ENCODE measurements at places on chromosomes 2 and 18.

DNA sequence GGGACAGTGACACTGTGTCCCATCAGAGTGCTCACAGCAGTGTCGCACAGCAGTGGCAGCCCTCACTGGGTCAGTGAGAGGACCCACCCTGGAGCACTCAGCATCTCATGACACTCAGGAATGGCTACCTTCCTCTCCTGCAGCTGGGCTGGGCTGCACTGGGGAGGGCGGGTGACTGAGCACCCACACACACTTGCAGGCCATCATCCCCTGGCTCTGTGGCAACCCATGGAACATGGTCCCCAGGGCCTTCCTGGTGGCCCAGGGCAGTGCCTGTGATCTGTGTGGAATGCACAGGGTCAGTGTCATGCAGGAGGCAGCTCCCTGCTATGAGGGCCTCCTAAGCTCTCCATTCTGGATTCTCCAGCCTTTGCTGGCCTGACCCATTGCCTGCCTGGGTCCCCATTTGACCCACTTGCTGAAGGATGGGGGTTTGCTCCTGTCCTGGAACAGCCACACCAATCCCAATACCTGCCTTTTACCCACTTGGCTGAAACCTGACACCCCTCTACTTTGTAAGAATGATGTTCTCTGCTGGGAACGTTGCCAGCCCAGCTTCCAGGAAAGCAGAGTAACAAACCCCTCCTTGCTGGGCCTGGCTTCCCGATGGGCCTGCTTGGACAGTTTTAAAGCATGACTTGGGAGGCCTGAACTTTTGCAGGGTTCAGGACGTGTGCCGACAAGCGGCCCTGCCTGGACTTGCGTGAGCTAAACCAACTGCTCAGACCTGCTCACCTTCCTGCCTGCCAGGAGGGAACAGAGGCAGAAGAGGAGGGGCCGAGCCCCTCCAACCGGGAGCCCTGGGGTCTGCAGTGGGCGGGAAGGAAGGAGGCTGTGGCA lies 13.7 kb downstream of the HS6ST1 start:
- DNase-seq: peak; percentile 75

DNA sequence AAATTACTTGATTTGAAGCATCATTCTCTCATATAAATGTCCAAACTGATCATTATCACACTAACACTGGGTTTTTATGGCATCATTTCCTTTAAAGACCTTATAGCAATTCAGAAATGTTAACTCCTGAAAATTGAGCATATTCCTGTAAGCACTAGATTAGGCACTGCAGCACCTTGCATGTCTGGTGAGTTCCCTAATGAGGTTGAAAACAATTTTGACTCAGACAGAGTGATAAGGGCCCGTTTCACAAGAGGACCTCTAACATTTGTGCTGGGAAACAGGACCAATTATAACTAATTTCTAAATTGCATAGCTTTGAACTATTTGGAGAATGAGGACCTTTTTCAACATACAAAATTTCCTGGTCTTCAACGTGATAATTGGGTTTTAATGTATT lies 69.9 kb downstream of the OSBPL6 start:
- DNase-seq: no peak

- peak; percentile 56 for DNase-seq
Measured at GRCh38 chr2:10514743-10515142, 66.6 kb upstream of the ODC1 start.

DNA sequence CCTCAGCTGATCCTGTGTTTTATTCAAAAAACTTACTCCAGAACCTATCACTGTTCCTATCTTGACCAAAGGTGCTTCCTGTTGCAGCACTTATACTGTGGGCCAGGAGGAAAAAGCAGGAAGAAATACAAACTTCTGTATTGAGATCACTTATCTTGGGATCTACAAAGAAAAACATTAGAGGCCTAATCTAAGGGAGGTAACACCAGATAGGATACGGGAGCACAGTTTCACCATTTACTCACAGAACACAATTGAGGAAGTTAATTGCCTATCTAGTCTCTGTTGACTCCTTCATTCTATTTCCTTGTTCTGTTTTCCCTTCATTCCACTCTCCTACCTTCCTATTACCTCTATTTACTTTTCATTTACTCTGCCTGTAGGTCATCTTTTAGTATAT lies 287.2 kb upstream of the LINC00305 start:
- no peak for DNase-seq

DNA sequence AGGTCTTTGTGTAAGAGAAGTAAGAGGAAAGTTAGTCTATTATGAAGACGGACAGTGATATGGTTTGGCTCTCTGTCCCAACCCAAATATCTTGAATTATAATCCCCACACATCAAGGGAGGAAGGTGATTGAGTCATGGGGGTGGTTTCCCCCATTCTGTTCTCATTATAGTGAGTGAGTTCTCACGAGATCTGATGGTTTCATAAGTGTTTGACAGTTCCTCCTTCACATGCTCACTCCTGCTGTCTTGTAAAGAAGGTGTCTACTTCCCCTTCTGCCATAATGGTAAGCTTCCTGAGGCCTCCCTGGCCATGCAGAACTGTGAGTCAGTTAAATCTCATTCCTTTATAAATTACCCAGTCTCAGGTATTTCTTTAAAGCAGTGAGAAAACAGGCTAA lies 67.6 kb downstream of the NEURL3 start:
- DNase-seq: no peak

- DNase-seq: no peak
Measured at GRCh38 chr2:181848261-181848886, 43.2 kb upstream of the ITPRID2 start.

DNA sequence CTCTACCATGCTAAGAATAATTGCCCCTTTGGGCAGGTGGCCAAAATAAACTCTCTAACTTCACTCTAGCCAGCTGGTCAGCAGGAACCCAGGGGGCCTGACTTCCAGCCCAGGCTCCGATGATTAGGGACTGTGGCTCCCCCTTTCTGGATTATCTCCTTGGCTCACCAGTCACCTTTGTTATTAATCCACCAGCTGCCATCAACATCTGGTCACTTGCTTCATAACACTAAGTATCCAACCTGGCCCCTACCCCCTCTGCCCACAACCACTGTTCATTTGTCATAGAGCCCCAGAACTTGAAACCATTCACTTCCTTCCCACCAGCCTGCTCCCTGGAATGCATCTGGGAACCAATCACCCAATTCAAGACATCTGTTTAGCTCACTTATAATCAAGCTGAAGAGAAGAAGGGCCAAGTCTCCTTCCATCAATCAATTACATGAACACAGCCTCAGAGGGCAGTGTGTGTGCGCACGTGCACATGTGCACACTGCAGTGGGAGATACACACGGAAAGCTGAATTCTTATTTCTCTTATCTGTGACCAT lies 215.1 kb downstream of the ALK start:
- DNase-seq: no peak

DNA sequence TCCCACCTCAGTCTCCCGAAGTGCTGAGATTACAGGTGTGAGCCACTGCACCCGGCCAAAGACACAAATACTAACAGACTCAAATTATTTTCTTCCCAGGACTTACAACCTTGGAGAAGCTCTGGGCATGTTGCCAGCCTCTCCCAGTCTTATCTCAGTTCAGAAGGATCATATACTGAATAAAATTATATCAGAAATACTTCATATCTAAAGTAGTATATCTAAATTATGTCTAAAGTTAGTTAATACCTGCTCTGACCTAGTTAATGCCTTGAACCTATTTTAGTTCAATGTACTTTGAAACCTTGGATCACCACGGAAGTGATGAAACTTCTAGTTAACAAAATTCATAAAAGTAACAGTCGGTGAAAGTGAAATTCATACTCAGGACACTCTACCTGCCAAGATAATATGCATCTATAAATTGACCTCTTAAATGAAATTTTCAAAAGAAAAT lies 34.4 kb upstream of the CYBRD1 start:
- DNase-seq: no peak

- DNase-seq: no peak
Measured at GRCh38 chr2:200220251-200220650, 86.2 kb upstream of the SPATS2L start.

GRCh38 chr2:36356990-36357846 lies 1.6 kb downstream of the CRIM1 start:
- peak; percentile 86 for DNase-seq

GRCh38 chr2:196249860-196250259 lies 78.5 kb upstream of the STK17B start:
- no peak for DNase-seq
